A673 (cell line): ENCODE measurements at places on chromosomes 3 and 15.

DNA sequence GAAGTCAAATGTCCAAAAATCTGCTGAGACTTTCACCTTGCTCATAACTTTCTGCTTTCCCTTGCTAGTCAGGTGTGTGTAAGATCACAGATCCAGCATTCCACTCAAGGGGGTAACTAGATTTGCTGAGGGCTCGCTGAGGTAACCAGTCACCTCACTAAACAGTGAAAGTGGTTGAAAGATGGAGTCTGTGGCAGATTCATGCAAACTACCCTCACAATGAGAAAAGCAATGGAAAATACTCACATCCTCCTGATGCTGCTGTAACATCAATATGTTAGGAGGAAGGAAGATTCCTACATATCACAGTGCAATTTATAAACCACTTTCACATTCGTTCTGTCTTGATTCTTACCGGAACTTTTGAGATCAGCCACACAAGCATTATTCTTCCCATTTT is 174.3 kb upstream of the BCL6 start:
- no peak for DNase-seq

DNA sequence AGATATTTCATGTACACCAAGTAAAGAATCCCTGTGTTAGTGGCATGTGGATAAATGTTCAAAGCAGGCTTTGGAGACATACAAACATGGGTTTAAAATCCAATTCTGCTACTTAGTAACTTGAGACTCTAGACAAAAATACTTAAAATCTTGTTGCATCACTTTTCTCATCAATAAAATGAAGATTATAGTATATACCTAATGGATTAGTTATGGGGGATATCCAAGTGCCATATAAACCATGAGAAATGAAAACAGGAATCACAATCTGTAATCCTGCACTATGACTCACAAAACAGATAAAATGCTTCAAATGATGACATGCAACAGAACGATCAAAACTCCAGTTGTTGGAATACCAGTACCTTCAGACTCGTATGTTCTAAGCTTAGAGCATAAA is 496.0 kb upstream of the RGMA start:
- DNase-seq, result no peak

DNA sequence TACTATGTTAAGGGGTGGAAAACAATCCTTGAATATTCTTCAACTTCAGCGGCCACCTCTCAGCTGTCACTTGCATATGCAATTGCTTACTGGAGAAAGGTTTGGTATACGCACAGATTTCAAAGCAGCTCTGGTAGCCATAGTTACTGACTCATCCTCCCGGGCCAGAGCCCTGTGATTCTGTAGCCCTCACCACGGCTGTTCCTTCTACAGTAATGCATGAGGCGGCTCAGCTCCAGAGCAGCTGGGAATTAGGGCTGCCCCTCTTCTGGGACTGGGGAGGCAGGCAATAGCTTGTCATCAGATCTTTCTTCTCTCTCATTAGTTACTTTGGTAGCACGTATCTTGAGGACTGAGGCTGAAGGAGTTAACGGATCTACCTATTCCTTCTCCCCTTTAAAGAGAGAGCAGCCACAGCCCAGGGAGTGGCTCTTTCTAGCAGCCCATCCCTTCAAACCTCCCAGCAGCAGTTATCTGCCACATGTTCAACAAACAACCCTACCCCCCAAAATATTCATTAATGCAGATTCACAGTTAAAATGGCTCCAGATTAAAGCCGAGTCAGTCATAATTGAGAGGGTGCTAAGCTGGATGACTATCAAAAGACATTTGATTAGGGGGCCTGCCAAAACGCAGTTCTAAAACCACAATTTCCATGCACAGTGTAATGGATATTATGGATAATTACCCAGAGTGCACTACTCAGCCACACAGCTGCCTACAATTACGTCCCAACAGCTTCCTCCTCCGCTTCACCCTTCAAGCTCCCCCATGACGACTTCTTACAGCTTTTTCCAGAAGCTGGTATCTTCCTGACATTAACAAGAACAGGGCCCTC is 54.7 kb downstream of the ETV5 start:
- DNase-seq, result peak; percentile 52

GRCh38 chr15:40105517-40106202 is 3.0 kb downstream of the BMF start:
- no peak for DNase-seq

- no peak for DNase-seq
Observed at GRCh38 chr3:23239211-23240068, 36.3 kb downstream of the UBE2E2 start.

- peak; percentile 79 for DNase-seq
Observed at GRCh38 chr3:142993958-142994442, 7.4 kb upstream of the U2SURP start.

DNA sequence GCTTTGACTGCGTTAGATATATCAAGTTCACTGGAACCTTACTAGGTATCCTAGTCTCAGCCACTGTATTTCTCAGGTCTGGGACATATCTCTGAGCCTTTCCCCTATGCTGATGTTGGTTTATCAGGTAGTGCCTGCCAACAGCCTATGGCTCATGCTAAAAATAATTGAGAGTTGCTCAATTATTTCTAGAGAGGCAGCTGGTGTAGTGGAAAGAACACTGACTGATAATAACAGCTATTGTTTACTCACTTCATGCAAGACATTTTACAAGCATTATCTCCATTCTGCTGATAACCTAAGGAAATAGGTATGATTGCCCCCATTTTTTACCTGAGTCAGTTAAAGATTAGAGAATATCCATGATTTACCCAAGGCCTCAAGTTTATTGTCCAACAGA is 231.4 kb downstream of the LRRN1 start:
- no peak for DNase-seq

- DNase-seq, result no peak
Observed at GRCh38 chr3:136396916-136397315, 146.8 kb downstream of the PCCB start.

DNA sequence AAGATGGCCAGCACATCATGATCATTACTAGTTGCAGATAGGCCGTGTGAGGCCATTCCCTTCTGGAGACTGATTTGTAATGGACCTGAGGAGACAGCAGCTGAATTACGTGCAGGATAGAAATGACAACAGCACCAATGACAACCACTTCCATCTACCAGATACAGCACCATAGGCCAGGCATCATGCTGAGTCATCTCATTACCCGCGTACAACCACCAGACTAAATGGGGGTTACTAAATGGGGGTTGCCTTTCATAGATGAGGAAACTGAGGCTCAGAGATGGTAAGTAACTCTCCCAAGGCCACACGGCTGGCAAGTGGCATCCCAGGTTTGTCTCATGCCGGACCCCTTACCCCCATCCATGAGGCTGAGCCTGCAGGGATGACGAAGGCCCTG is 32.8 kb upstream of the FAM107A start:
- DNase-seq, result no peak

DNA sequence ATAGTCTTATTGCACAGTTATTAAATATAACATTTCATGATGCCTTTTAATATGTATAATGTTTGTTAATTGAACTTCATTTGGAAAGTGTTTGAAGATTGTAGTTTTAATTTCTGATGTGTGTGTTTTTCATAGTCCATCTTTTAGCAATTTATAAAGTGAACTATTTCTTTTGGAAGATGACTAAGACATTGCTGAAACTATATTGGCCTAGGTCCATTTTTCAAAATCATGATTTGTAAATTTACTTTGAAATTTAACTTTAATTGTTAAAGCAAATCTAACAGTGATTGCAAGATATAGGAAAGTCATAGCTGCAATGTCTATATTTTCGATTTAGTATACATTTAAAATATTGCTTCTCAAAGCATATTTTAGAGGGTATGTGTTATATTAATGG is 30.8 kb downstream of the MCTP2 start:
- DNase-seq, result no peak

- no peak for DNase-seq
Observed at GRCh38 chr3:59460068-59460467, 410.2 kb upstream of the CFAP20DC start.

GRCh38 chr15:37678124-37678523 is 256.3 kb upstream of the TMCO5A start:
- DNase-seq, result no peak

DNA sequence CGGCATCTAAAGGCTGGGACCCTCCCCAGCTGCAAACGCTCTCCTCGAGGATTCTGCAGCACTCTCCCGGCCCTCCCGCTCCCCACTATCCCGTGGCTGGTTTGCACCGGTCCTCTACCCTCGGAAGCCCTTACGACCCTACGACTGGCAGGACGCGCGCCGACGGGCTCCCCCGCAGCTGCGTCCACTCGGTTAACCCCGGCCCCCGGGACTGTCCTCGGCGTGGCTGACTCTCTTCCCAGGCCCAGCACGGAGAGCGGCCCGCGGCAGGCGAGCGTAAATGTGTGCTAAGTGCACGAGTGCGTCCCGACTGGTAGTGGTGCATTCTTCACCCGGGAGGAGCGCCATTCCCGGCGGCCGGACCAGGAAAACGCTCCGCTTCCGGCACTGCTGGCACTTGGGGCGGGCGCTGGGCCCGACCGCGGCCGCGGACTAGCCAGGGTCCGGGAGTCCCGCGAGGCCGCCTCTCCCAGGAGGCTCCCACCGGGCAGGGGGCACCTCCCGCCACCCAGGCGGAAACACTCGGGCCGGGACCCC is 508 bp downstream of the GORASP1 start:
- no peak for DNase-seq
